ENCODE measurements at places on chromosomes 2 and 18.

GRCh38 chr2:72917877-72918553 is 696 bp downstream of the EMX1 start:
- DNase-seq = no peak

- no peak for DNase-seq
Observed at GRCh38 chr2:30661173-30662107, 145.8 kb downstream of the CAPN13 start.

DNA sequence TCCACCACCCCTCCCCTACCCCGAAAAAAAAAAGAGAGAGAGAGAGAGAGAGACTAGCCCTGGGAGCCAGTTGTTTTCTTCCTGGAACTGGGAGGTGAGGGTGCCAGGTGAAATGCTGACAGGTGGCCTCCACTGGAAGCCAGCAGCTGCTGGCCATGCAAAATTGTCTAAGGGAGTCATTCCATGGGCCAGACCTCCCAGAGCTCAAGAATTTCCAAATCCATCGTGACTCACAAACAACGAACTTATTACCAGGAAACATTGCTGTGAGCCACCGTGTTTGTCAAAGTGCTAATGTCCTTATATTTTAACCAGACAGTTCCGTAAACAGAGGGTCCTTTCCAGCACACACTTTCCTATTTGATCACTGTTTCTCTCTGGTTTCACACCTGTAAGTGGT is 68.5 kb upstream of the PID1 start:
- no peak for DNase-seq

DNA sequence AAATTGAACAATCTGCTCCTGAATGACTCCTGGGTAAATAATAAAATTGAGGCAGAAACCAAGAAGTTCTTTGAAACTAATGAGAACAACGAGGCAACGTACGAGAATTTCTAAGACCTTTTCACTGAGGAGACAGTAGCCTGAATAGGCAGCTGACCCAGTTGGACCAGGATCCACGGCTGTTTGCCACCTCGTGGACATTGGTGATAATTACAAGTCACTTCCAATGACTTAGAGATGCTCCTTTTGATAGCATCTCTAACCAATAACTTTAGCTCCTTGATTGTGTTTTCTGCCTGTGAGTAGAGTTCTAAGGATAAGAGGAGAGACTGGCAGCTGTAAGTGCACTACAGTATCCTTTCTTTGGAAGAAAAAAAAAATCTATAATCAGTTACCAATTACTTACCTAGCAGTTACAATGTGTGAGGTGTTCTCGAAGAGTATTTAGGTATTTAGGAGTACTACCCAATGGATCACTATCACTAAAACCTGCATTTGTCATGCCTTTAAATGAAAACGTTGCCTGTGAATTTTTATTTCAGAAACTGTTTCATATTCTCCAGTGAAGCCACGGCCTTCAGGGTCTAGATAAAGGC is 31.3 kb upstream of the CNTNAP5 start:
- peak; percentile 38 for DNase-seq

DNA sequence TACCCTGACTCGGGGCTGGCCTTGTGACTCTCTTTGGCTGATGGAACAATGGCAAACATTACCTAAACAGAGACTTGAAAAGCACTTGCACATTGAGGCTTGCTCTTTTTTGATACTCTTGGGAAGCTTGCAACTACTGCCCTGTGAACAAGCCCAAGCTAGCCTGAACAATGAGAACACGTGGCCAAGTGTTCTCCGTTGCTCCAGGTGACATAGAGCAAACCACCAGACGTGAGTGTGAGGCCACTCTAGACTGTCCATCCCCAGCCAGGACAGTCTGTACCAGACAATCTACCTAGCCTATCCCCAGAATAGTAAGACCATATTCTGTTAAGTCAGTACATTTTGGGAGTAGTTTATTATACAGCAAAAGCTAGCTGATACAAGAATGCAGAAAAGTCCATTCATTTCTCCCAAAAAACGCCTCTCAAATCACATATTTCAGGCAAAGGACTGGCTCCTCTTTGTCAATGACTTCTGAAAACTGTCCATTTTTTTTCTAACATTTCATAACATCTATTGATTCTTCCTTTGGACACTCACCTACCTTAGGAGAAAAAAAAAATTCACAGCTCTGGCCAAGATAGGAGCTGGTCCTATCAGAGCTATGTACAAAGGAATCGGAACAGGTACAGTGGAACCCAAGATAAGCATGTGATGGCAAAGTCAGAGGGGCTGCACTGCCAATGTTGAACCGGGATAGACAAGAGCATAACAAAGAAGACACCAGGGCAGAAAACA is 142.1 kb upstream of the PKDCC start:
- no peak for DNase-seq

- no peak for DNase-seq
Observed at GRCh38 chr18:39761273-39761672, 2193.8 kb upstream of the PIK3C3 start.

GRCh38 chr2:10006236-10007161 is 36.9 kb upstream of the KLF11 start:
- DNase-seq = no peak

DNA sequence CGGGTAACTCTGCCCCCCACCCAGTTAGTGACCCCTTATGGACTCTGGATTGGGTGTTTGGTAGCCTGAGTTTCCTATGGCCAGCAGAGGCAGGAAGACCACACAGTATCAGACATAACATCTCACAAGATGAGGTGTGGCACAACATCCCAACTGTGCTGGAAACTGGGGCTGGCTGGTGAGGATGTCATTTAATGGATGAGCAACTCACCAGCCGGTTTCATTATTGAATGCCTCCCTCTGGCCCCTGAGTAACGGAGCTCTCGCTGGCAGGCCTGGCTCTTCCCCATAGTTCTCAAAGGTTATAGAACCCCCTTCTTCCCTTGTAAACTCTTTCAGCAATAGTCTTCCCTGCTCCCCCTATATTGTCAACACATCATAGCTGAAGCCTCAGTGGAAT is 195.0 kb downstream of the BCL11A start:
- no peak for DNase-seq

- no peak for DNase-seq
Observed at GRCh38 chr2:45301307-45302277, 292.3 kb upstream of the SIX2 start.

GRCh38 chr2:131156452-131157149 is 51.5 kb downstream of the PLEKHB2 start:
- no peak for DNase-seq

DNA sequence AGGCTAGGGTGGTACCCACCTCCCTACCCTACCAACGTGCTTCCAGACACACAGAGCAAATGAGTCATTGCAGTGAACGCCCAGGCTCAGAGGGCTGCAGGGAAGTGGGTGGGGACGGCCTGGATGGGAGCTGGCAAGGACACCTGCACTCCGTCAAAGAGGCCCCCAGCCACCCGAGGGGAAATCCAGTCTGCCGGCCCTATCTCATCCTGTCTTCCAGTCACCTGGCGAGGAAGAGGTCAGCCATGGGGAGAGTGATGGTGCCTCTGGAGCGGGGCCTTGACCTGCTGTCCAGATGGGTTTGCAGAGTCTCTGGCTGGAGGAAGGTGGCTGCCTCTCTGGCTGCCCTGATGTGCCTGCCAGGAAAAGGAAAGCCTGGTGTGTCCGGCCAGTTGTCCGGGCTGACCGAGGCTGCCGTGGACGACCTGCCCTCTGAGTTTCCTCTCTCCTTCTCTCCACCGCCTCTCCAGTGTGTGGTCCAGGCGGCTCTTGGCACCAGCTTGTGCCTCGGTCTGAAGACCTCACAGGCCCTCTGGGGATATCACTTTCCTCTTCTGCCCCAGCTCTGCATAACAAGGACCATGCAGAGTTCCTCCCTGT is 209.7 kb upstream of the COPS8 start:
- peak; percentile 40 for DNase-seq

DNA sequence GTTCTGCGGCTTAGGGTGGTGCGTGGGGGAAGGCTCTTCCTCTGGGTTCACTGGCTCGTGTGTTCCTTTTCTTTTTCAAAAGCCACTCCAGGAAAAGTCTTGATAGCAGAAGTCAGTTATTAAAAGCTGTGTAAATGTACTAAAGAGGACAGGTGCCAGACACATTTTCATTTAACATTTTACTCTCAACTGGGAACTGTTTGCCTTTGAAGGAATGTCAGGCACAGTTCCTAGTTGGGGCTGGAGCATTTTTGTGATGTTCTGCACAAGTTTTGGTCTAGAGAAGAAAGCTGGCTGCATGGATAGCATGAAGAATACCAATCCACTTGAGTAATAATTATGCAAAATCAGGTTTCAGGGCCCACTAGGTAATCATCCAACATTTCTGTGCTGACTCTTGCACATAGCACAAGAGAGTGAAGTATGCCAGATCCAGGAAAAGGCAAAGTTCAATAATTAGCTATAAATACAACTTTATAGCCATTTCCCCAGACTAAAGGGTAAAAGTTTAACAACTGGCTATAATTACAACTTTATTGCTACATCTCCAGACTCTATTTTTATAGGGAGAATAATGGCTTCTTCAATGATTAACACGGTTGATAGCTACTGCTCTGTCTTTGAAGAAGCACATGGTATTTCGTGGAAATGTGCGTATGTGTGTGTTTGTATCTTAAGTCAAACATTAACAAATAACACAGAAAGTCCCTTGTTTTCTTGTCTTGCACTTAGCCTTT is 16.2 kb downstream of the SCYGR8 start:
- DNase-seq = no peak

DNA sequence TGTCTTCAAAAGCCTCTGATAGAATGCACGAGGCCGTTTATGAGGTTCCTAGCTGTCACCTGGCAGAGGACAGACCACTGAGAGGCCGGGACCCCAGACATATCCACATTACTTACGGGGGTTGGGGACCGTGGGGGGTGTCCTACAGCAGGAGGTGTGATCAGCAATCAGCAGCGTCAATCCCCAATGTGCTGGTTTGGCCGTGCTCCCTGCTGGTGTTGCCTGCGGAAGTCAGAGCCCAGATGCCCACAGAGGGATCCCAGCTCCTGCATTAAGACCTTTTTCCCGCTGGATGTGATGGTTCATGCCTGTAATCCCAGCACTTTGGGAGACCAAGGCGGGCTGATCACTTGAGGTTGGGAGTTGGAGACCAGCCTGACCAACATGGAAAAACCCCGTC is 20.8 kb upstream of the SP5 start:
- DNase-seq = no peak

GRCh38 chr18:48996901-48997463 is 46.2 kb upstream of the SMAD7 start:
- no peak for DNase-seq

GRCh38 chr2:102784940-102785339 is 23.1 kb downstream of the TMEM182 start:
- DNase-seq = no peak

GRCh38 chr2:149816756-149817551 is 229.4 kb upstream of the MMADHC start:
- DNase-seq = no peak

- peak; percentile 32 for DNase-seq
Observed at GRCh38 chr18:76450452-76451395, 44.3 kb downstream of the ZNF516 start.

GRCh38 chr2:176174824-176175708 is 13.4 kb upstream of the HOXD1 start:
- peak; percentile 83 for DNase-seq

GRCh38 chr18:36519358-36519757 is 221.8 kb downstream of the FHOD3 start:
- no peak for DNase-seq

- no peak for DNase-seq
Observed at GRCh38 chr2:143210446-143210819, 81.2 kb downstream of the ARHGAP15 start.

- DNase-seq = peak; percentile 55
Observed at GRCh38 chr2:72917138-72917876, at the start of gene EMX1. Gene EMX1 (plus strand): TSS chr2:72917519. CDS start chr2:72917853, 334 bp downstream.

- DNase-seq = no peak
Observed at GRCh38 chr18:37452682-37453385, 112.8 kb downstream of the CELF4 start.

- no peak for DNase-seq
Observed at GRCh38 chr18:78542204-78542603, 437.4 kb upstream of the SALL3 start.

DNA sequence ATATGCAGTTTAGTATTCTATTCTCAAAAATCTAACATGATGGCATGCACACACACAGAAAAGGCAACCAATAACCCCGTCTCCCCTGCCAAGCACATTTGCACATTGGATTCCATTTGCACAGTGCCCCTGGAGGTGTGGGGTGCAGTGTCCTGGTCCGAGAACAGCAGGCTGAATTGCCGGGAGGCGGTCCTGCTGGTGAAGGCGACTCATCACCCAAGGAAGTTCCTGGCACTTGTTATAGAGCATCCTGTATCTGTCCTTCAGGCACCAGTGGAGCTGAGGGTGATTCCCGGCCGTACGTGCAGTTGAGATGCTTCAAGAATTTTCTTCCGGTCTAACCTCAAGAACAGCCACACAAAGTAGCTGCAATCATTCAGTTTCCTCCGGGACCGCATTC is 73.0 kb upstream of the RAB12 start:
- DNase-seq = no peak

- DNase-seq = peak; percentile 61
Observed at GRCh38 chr18:23138471-23138870, 3.2 kb downstream of the CABLES1 start.

DNA sequence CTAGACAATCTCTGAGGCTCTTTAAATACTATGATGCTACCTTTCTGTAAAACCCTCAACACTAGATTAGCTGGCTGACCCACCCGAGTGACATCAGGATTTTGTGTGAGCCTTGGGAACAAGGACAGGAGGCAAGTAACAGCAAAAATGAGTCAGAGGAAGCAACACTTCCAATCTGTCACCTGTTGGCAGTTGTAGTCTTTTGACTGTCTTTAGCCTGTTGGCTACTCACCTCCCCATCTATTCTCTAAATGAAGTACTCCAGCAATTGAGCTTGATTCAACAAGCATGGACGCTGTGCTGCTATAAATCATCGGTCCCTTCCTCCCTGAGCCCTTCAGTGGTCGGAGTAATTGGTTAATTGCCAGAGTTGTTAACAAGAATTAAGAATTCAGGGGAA is 898.7 kb downstream of the BCL11A start:
- no peak for DNase-seq

- DNase-seq = no peak
Observed at GRCh38 chr2:4353668-4354067, 650.3 kb downstream of the DCDC2C start.

- DNase-seq = peak; percentile 56
Observed at GRCh38 chr2:25672494-25673299, 680 bp downstream of the DTNB start.

GRCh38 chr18:27717250-27717649 is 459.7 kb downstream of the CDH2 start:
- no peak for DNase-seq

- DNase-seq = no peak
Observed at GRCh38 chr18:12328179-12328823, 20.3 kb downstream of the TUBB6 start.

GRCh38 chr2:241980193-241980592 is 110.7 kb downstream of the RTP5 start:
- no peak for DNase-seq
